ENCODE measurements at places on chromosomes 11 and 22. TPM values are rescaled to one million over a fixed set of nuclear protein-coding genes. Genes with fewer than 3 reads are reported as not detected.

- no peak for DNase-seq
These were observed 22.7 kb upstream of the BDNF start for GRCh38 chr11:27722953-27723344.

Gene TTC9C
- 25.8 TPM for total RNA-seq

DNA sequence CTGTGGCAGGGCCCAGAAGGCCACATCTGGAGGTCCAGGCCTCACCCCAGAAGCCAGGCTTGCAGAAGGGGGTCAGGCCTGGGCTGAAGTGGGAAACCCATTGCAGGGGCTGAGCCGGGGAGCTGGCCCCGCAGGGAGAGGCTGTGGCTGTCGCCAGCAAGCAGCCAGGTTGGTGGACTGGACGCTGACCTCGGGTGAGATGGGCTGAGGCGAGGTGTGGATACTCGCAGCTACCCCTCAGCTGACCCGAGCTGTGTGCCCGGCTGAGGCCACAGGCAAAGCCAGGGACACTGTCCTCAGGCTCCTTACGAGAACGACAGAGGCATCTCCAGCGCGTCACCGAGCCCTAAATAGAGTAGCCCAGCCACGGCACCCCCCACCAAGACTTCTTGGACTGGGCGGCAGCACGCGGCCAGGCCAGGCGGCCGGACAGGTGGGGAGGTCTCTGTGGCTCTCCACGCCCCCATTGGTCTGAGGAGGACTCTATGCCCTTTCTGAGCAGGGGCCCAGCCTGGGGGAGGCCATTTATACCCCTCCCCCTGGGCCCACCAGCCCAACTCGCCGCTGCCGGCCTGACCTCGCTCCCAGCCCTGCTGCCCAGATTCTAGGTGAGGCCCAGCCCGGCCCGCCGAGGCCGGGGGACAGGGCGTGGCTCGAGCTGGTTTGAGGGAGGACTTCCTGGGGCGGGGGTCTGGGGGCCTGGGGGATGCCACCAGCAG is at the start of gene TNNI2:
Gene TNNI2, plus strand, starts transcription at position 556 of the 719 bp plus-strand sequence. CDS start 716 bp downstream, outside the sequence.
- no peak for DNase-seq

- DNase-seq = no peak
These were observed 7.7 kb downstream of the SCN2B start for GRCh38 chr11:118168751-118169150.

GRCh38 chr11:68012044-68012842 is 2.1 kb downstream of the ALDH3B1 start:
- no peak for DNase-seq

DNA sequence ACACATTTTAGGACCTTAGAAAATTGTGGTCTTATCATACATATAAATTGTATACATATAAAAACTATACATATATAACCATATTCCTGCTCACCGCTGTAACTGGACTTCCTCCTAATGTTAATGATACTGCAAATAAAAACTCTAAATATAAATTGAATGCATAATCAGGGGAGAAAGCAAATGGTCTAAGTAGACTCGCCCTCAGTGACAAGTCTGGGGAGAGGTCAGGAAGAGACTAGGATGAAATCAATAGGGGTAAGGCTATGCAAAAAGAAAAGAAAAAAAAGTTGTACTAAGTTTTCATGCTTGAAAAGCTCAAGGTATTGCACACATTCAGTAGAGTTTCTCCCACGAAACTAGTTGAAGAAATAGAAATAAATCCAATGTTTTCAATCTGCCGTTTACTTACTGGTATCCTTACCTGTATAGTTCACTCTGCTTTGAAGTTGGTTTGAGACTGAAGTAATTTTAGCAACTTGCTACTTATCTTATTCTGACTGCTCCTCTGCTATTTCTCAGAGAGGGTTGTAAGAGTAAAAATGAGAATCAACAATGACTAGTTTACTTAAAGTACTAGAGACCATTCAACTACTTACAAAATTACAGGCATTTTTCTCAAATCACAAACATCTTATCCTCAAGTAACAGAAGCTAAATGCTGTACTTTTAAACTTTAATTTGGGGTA is 12.2 kb upstream of the ARHGAP32 start:
- no peak for DNase-seq

- peak; percentile 89 for DNase-seq
These were observed at the start of gene LMF2 for GRCh38 chr22:50507421-50507990. TSS of gene LMF2 (minus strand) at chr22:50507702. CDS start at chr22:50507675, 27 bp downstream.

Gene ZNF280A
- total RNA-seq = not detected

- DNase-seq = no peak
These were observed 42.2 kb downstream of the FAT3 start for GRCh38 chr11:92266806-92267205.

- DNase-seq = peak; percentile 81
These were observed at the start of gene SCARF2 for GRCh38 chr22:20437613-20438426. TSS of gene SCARF2 (minus strand) at chr22:20437825. CDS start at chr22:20437754, 71 bp downstream.

DNA sequence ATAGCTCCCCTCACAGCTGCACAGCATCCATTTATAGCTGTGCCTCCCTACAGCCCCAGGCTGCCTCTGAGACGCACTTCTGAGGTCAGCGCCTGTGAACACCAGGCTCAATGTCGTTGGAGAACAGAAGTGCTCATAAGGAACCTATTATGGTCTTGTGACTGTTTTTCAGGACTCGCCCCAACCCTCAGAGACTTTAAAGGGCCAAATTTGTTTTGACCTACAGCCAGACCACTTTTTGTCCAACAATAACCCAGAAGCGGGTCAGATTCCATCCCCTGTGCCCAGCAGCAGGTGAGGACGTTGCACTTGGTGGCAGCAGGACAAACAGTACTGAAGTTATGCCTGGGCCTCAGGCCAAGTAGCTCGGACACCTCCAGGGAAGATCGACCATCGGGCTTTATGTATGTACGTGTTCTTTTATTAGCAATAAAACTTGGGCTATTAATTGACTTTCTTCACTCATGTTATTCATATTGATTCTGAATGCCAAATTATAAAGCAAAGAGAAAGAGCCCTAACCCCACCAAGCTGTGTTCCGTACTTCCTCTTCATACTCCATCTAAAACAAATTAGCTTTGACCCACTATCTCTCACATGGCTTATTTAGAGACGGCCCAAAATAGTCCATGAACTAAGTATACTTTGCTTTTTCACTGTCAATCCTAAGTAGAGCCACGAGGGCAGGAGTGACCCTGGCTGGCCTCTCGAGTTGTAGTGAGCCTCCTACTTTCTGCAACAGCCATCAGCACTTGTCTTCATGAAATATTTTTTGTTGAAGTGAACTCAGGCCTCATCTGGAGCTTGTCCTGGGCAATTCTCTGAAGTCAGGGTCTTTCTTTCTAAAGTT is 92.3 kb upstream of the PAX6 start:
- no peak for DNase-seq

Gene HBB
- total RNA-seq = 2,778 TPM

- no peak for DNase-seq
These were observed 7.8 kb upstream of the LRRC32 start for GRCh38 chr11:76678321-76678720.

GRCh38 chr22:38085056-38085455 is 1.1 kb upstream of the SLC16A8 start:
- DNase-seq = no peak
